Ascending aorta (tissue), 2 donors: ENCODE measurements at places on chromosomes 16 and 17.

DNA sequence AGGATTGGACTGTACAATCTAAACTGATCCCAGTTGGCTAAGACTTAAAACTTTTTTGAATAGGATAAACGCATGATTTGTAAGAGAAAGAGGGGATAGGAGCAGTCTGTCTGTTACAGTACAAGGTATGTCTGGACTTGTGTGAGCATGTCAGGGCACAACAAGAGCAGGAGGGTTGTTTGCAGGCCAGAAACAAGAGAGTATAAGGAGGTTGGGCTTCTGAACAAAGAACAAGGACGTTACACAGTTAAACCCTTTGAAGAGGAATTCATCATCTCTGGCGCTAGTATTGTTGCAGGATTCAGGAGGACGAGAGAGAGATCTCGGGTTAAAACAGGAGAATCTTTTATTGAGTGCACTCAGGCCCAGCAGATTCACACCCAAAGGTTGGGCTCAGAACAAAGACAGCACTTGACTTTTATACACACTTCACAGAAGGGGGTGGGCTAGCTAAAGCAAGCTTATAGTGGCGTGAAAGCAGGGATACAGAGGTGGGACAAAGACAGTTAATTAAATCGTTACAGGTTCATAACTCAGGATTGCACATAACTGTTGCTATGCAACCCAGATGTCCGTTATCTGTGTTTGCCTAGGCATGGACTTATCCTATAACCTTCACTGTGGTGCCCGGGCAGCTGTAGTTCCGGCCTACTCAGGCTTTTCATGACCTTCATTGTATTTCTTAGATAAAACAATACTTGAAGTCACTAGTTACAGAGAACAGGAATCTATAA lies 34.3 kb downstream of the SEC14L1 start:
- H3K36me3 ChIP-seq = peaks cover 10% of the 10 kb centered on the region
- DNase-seq = no peak
- H3K4me3 ChIP-seq = no peak overlapping the region
- no peaks in the 10 kb centered on the region for H3K4me1 ChIP-seq
- no peak overlapping the region for H3K27ac ChIP-seq

DNA sequence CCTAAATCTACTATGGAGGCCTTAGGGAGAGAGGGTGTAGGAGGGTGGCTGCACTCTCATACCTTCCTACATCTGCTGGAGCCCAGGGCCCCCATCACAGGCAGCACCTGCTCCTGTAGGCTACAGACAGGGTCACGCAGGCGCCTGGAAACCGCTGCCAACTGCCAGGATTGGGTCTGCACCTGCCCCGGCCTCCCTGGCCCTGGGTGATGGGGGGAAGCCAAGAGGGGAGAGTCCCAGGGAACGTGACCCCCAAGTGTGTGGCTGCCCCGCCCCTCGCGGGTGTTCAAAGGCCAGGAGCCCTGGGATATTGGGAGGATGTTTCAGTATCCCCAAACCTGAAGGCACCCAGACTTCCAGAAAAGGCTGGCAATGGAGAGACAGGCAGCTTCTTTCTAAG lies 5.6 kb upstream of the TEX19 start:
- peaks cover 10% of the 10 kb centered on the region for H3K4me1 ChIP-seq
- H3K36me3 ChIP-seq = no peaks in the 10 kb centered on the region
- no peak for DNase-seq

DNA sequence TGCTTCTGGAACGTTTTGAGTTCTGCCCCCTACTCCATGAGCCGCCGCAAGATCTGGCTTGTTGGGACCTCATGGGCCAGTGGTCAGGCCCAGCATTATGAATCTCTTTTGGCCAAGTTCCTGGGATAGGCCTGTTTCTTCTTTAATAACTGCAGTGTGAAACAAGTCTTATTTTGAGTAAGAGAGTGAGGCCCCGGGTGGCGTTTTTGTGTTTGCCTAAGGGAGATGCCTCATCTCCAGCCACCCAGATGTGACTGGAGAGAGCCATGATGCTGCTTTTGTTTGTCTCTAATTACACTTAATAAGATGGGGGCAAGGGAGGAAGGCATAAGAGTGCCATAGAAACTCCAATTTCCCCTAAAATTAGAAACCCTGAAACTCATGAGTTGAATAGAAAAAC lies 39.8 kb downstream of the KSR1 start:
- no peaks in the 10 kb centered on the region for H3K36me3 ChIP-seq
- no peak for DNase-seq
- no peaks in the 10 kb centered on the region for H3K27me3 ChIP-seq

- no peaks in the 10 kb centered on the region for H3K27me3 ChIP-seq
- DNase-seq = no peak
- H3K4me1 ChIP-seq = peaks cover 36% of the 10 kb centered on the region
- H3K36me3 ChIP-seq = no peaks in the 10 kb centered on the region
- peak overlapping the region; percentile 94 for H3K27ac ChIP-seq
- H3K4me3 ChIP-seq = no peak overlapping the region
These were observed 215.7 kb downstream of the NTN1 start for GRCh38 chr17:9237053-9237410.

- no peaks in the 10 kb centered on the region for H3K36me3 ChIP-seq
- H3K4me3 ChIP-seq = no peak overlapping the region
- H3K4me1 ChIP-seq = no peaks in the 10 kb centered on the region
- H3K27me3 ChIP-seq = no peaks in the 10 kb centered on the region
These were observed 58.6 kb downstream of the MMD start for GRCh38 chr17:55363033-55363432.

DNA sequence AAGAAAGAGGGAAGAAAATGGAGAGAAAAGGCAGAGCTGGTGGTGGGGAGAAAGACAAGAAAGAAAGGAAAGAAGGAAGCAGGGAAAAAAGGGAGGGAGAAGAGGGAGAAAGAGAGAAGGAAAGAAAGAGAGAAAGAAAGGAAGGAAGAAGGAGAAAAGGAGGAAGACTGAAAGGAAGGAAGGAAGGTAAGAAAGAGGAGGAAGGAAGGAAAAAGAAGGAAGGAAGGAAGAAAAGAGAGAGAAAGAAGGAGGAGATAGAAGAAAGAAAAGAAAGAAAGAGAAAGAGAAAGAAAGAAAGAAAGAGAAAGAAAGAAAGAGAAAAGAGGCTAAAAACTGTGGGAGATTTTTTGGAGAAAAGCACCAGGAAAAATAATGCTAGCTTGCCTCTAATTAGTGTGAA lies 561.4 kb upstream of the GOT2 start:
- no peaks in the 10 kb centered on the region for H3K4me1 ChIP-seq
- DNase-seq = no peak
- no peak overlapping the region for H3K4me3 ChIP-seq
- no peak overlapping the region for H3K27ac ChIP-seq

DNA sequence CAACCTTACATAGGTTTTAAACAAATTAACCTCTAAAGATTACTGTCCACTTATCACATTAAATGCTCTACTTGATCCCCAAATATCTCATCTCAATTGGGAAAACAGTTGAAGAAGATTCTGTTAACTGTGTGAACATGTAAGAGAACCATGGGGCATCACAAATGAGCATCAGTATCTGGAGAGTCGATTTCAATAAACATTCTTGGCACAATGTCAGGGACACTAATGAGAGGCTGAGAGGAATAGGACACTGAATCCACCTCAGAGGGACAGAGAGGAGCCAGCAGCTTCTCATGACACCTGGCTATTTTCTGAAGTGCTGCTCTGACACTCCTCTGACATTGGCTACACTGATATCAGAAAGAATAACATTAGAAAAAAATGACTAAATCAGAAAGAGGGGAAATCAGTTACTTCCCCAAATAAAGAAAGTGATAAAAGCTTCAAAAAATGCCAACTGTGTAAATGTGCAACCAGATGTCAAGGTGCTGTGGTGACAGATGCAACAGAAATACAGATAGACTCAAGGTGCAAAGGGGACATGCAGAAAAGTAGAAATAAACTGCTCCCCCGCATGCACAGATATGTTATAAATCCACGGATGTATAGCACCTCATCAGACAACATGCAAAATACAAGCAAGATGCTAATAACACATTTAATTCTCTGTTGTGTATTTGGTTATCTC lies 67.4 kb downstream of the SNX11 start:
- H3K27ac ChIP-seq = no peak overlapping the region
- H3K4me1 ChIP-seq = no peaks in the 10 kb centered on the region
- no peaks in the 10 kb centered on the region for H3K27me3 ChIP-seq
- no peaks in the 10 kb centered on the region for H3K36me3 ChIP-seq
- H3K4me3 ChIP-seq = no peak overlapping the region

GRCh38 chr16:59878999-59879398 lies 1144.9 kb upstream of the GOT2 start:
- no peak overlapping the region for H3K4me3 ChIP-seq
- DNase-seq = no peak
- no peaks in the 10 kb centered on the region for H3K27me3 ChIP-seq
- H3K36me3 ChIP-seq = no peaks in the 10 kb centered on the region
- H3K27ac ChIP-seq = no peak overlapping the region
- H3K4me1 ChIP-seq = no peaks in the 10 kb centered on the region

GRCh38 chr16:49661465-49662187 lies 194.3 kb downstream of the ZNF423 start:
- H3K27ac ChIP-seq = no peak overlapping the region
- no peaks in the 10 kb centered on the region for H3K27me3 ChIP-seq
- H3K4me1 ChIP-seq = peaks cover 20% of the 10 kb centered on the region

DNA sequence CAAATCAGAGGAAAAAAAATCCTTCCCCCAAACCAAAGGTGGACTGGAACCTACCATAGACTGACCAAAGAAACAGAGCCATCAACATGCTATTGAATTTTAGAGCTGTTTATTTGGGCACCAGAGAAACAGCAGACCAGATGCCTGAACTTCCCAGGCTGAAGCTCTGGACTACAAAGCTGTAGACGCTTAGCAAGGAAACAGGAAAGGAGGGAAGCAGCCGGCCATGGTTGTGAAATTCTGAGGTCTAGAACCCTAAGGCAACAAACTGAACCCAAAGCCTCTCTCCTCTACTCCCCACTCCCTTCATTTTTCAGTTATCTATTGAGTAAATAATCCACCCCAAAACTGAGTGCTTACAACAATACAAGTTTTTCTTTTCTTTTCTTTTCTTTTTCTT lies 45.4 kb upstream of the MEIOC start:
- H3K27ac ChIP-seq = no peak overlapping the region
- peaks cover 13% of the 10 kb centered on the region for H3K4me1 ChIP-seq
- H3K36me3 ChIP-seq = no peaks in the 10 kb centered on the region

- DNase-seq = no peak
- H3K4me1 ChIP-seq = no peaks in the 10 kb centered on the region
- no peak overlapping the region for H3K4me3 ChIP-seq
- no peaks in the 10 kb centered on the region for H3K27me3 ChIP-seq
- no peak overlapping the region for H3K27ac ChIP-seq
These were observed 38.7 kb downstream of the TMEM114 start for GRCh38 chr16:8551388-8552332.

GRCh38 chr17:17567631-17568030 lies 23.9 kb downstream of the PEMT start:
- H3K27ac ChIP-seq = peak overlapping the region; percentile 64
- no peaks in the 10 kb centered on the region for H3K27me3 ChIP-seq
- H3K36me3 ChIP-seq = no peaks in the 10 kb centered on the region
- H3K4me1 ChIP-seq = peaks cover 13% of the 10 kb centered on the region
- H3K4me3 ChIP-seq = no peak overlapping the region

DNA sequence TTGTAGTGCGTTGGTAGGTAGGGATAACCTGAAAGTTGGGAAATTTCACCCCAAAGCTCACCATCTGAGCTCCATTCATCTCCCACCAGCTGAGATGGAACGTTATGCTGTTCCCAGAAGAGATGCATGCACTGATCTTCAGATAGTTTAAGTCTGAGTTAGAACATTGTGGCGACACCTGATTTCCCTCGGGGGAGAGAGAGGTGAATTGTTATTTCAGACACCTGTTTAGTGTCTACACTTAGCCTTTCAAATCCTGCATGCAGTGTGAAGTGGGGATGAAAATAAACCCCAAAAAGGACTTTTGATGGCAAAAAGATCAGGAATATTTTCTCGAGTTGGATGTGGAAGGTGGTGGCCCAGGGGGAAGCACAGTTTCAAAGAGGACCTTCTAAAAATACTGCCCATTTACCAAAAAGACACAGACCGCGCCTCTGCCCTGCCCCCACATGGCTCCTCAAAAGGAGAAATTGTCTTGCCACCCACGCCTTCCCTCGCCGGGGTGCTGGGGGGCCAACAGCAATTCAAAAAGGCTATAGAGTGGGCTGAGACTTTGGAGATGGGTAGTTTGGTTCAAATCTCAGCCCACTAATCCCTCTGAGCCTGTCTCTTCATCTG lies 11.4 kb downstream of the CIITA start:
- H3K4me3 ChIP-seq = no peak overlapping the region
- no peaks in the 10 kb centered on the region for H3K36me3 ChIP-seq
- no peak for DNase-seq

GRCh38 chr16:14244196-14245010 lies 173.3 kb downstream of the MRTFB start:
- no peak overlapping the region for H3K27ac ChIP-seq
- no peaks in the 10 kb centered on the region for H3K27me3 ChIP-seq
- peaks cover 28% of the 10 kb centered on the region for H3K36me3 ChIP-seq

GRCh38 chr17:6023036-6023831 lies 46.9 kb upstream of the WSCD1 start:
- H3K27ac ChIP-seq = no peak overlapping the region
- H3K36me3 ChIP-seq = no peaks in the 10 kb centered on the region

DNA sequence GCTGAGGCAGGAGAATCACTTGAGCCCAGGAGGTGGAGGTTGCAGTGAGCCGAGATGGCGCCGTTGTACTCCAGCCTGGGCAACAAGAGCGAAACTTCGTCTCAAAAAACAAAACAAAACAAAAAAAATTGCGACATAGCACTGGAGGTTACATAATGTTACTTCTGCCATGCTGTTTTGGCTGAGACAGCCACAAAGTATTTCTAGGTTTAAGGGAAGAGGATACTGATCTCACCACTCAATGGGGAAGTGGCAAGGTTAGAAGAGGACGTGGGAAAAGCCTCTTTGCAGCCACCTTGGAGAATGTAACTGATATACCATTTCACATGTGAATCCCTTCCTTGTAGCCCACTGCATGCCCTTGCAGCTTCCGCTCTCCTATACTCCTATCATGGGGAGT lies 131.2 kb upstream of the NLRP1 start:
- H3K27me3 ChIP-seq = no peaks in the 10 kb centered on the region
- H3K36me3 ChIP-seq = no peaks in the 10 kb centered on the region
- H3K27ac ChIP-seq = no peak overlapping the region
- no peak overlapping the region for H3K4me3 ChIP-seq
- no peaks in the 10 kb centered on the region for H3K4me1 ChIP-seq

GRCh38 chr16:81070979-81071378 lies 6.1 kb downstream of the C16orf46 start:
- H3K27ac ChIP-seq = no peak overlapping the region
- no peak overlapping the region for H3K4me3 ChIP-seq
- no peaks in the 10 kb centered on the region for H3K4me1 ChIP-seq
- DNase-seq = no peak

- no peak overlapping the region for H3K4me3 ChIP-seq
- DNase-seq = no peak
- H3K27ac ChIP-seq = no peak overlapping the region
- H3K4me1 ChIP-seq = no peaks in the 10 kb centered on the region
- no peaks in the 10 kb centered on the region for H3K36me3 ChIP-seq
These were observed 437.3 kb upstream of the DYNLRB2 start for GRCh38 chr16:80103463-80103862.

- no peaks in the 10 kb centered on the region for H3K36me3 ChIP-seq
- H3K4me1 ChIP-seq = peaks cover 14% of the 10 kb centered on the region
- H3K4me3 ChIP-seq = peak overlapping the region; percentile 85
- peak overlapping the region; percentile 97 for H3K27ac ChIP-seq
These were observed 2.2 kb upstream of the BAHCC1 start for GRCh38 chr17:81392909-81393654.

- peaks cover 32% of the 10 kb centered on the region for H3K36me3 ChIP-seq
- DNase-seq = no peak
- H3K4me3 ChIP-seq = peak overlapping the region; percentile 58
- H3K27me3 ChIP-seq = no peaks in the 10 kb centered on the region
- peaks cover 6% of the 10 kb centered on the region for H3K4me1 ChIP-seq
These were observed 2.3 kb upstream of the HOXB2 start for GRCh38 chr17:48546924-48547807.

GRCh38 chr17:55654022-55654421 lies 68.6 kb downstream of the TMEM100 start:
- H3K4me1 ChIP-seq = no peaks in the 10 kb centered on the region
- no peak overlapping the region for H3K4me3 ChIP-seq
